ENCODE measurements at places on chromosomes 4 and X.

DNA sequence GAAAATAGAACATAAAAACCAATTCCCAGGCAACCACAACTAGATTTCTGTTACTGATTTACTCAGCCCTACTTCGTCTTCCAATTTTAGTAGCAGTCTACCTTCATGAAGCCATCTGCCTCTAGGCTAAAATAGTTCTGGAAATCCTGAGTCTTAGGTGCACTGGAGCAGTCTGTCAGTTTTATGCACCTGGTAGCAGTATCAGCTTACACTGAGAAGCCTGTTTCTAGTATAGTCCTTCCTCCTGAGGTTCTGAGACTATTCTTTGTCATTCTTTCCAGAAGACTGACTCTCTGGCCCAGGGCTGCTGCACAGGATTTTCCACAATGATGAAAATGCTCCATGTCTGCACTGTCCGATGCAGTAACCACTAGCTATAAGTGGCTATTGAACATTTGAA, 16.9 kb upstream of the HPRT1 start:
- no peak for DNase-seq

GRCh38 chrX:672931-673330, 42.3 kb downstream of the SHOX start:
- no peak for DNase-seq

- DNase-seq = no peak
Observed at GRCh38 chr4:4480685-4481398, 61.0 kb downstream of the STX18 start.

- peak; percentile 9 for DNase-seq
Observed at GRCh38 chr4:17562157-17562556, 14.8 kb upstream of the LAP3 start.

DNA sequence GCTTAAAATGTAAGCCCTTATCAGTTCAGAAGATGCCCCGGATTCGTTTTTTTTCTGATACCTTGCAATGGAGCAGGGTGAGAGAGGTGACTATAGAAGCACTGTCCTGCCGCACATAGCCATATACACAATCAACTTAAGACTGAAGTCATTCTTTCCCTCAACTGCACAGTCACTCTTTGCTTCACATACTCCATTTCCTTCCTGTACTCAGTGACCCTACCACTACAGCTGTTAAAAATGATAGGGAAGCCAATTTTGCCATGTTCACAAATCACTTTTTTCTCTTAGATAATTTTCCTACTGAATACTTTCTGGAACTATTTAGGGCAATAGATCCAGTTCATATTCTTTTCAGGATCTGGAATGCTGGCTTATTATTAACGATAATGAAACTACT, 300.0 kb downstream of the ANK2 start:
- no peak for DNase-seq

GRCh38 chr4:94595880-94596483, 144.2 kb downstream of the PDLIM5 start:
- DNase-seq = peak; percentile 74

GRCh38 chrX:24150051-24150790, 692 bp downstream of the ZFX start:
- DNase-seq = peak; percentile 92

DNA sequence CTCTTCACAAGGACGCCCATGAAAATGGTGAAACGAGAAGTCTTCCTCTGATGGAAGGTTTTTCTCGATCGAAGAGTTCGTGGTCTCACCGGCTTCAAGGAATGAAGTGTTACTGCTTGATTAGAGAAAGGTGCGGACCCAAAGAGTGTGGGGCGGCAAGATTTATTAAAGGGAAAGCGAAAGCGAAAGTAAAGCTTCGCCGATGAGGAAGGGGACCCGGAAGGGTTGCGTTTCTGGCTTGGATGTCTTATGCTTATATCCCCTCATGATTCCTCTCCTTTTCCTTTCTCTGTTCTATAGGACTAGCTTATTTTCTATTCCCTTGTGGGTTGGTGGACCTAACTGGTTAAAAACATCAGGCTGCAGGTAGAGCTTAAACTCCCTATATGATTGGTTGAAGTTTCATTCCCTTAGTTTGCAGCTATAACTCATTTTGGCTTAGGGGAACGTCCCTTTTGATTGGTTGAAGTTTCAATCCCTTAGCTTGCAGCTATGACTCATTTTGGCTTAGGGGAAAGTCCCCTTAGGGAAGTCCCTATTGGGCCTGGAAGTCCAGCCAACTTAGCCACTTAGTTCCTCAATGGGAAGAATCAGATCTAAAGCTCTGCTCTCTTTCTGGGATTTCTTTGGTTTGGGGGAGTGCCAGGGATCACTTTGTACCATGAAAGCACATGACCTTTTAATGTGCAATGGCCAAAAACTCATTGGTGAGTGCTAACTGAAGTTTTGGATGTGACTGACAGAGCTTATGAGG, 1025.0 kb upstream of the PCDH10 start:
- no peak for DNase-seq

DNA sequence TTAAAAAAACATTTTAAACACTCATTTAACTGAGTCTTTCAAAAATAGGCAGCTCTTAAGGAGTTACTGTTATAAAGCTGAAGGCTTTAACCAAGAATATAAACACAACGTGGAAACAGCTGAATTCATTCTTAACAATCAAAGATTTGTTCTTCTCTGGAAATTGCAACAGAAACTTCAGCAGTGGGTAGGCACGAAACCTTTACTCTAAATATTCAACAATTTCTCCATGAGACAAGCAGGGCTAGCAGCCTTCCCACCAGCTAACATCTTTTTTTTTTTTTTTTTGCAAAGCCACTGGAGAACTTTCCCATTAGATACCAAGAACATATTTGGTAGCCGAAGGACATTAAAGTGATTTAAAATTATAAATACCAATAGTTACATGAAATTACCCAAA, 78.2 kb upstream of the PRSS48 start:
- no peak for DNase-seq

- DNase-seq = no peak
Observed at GRCh38 chr4:185809121-185809520, 2.9 kb downstream of the SORBS2 start.

- DNase-seq = no peak
Observed at GRCh38 chrX:2662586-2662985, 28.5 kb upstream of the CD99 start.

DNA sequence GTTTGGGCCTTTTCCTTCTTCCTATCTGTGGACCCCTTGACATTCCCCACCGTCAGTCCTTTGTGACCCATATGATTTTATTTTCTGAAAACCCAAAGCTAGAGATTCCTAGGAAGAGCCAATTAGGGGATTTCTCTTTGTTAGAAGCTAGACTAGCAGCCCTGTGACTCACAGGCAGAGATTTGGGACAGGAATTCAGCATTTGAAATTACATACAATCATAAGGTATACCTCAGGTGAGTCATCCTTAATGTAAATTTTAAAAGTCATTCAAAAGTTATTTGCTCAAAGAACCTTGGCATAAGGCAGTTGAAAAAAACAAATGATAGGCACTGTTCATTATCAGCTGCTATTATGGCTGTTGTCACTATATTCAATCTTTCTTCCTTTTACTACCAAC, 40.6 kb downstream of the USP26 start:
- DNase-seq = no peak

DNA sequence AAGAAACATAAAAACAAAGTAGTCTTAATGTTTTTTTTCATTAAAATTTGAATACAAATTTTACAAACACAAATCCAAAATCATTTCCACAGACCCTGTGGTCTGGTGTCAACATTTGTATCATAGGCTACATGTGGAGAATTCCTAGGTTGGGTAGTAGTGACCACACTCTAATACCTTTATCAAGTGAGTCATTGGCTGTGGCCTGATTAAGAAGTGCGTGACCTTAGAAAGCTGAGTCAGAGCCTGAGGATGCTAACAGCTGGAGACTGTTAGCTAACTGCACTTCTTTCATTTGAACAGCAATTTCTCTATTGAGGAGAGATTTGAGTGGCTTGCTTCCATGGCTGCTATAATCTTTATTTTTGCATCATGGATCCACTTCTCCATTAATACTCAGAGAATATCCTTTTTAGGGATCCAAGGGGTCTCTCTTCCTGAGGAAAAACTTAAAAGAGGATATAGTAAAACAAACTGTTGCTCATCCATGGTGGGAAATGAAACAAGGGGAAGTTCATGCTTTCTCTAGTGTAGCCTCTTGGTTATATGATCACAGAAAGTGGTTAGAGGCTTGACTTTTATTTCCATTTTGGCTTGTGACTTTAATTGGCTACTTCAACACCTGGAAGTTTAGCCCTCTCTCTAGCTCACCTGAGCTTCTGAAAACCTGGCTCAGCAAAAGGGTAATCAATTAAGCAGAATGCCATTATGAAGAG, 335.8 kb downstream of the PABPC4L start:
- peak; percentile 96 for DNase-seq

- DNase-seq = peak; percentile 26
Observed at GRCh38 chr4:141132709-141133145, 542 bp downstream of the RNF150 start.

All from cardiac muscle cell (in vitro differentiated cells and primary cell).